ENCODE measurements at places on chromosomes 7 and 10.

DNA sequence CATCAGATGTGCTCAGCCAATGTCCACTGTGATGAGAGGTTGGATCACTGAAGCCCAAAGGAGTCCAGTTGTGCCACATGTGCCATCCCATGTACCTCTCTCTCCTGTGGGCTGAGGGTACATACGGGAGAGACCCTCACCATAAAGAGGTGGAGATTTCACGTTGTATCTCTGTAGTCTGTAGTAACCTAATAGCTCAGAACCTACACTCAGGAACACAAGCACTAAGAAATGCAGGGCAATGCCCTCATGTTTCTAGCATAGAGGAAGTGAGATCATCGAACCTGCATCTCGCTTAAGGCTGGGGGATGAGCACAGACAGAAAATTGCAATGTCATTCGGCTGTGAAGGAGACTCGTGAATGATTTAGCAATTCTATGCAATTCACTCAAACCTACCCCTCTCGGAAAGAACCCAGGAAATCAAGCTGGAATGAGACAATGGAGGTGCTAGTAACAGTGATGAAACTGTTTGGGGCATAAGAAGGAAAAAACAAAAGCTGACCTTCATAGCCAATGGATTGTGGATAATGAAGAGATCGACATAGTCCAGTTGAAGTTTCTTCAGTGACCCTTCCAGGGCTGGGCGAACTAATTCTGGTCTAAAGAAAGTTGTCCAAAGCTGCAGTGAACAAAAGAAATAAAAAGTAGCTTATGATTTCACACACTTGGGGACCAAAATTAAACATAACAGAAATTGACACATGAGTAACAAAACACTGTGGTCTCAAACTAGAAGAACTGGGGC is 80.3 kb upstream of the UCN3 start:
- DNase-seq, result peak; percentile 22

DNA sequence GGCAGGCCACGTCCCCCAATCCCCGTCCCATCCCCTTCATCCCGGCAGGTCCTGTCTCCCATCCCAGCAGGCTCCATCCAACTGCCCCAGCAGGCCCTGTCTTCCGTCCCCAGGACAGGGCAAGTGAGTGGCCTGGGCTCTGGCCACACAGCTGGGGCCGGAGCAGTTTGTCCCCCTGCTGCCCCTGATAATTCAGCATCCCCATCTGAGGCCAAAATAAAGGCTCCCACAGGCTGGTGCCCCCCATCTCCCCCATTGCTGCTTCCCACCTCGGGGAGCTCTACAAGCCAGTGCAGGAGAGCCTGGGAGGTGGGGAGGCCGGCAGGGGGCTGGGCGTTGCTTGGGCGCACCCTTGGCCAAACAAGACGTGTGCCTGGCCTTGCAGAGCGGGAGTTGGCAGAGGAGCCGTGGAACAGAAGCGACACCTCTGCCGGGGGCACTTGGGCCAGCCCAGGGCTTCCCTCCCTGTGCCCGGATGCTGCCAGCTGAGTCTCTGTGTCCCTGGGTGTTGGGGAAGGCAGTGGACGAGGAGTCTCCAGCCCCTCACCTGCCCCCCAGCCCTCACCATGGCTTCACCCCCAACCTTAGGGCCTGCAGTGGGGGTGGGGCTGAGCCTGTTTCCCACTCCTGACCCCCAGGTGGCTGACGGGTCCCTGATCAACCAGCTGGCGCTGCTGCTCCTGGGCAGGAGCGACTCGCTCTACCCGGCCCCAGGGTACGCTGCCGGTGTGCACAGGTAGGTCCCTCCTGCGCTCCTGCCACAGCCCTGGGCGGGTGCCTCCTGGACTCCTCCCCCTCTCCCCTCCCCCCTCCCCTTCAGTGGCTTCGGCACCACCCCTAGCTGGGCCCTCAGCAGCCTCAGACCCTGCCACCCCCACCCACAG is 14.0 kb downstream of the AP5Z1 start:
- DNase-seq, result no peak

- DNase-seq, result no peak
Observed at GRCh38 chr7:102073931-102074880, 212.5 kb upstream of the SH2B2 start.

GRCh38 chr10:72638586-72639440 is 12.9 kb upstream of the MICU1 start:
- no peak for DNase-seq

DNA sequence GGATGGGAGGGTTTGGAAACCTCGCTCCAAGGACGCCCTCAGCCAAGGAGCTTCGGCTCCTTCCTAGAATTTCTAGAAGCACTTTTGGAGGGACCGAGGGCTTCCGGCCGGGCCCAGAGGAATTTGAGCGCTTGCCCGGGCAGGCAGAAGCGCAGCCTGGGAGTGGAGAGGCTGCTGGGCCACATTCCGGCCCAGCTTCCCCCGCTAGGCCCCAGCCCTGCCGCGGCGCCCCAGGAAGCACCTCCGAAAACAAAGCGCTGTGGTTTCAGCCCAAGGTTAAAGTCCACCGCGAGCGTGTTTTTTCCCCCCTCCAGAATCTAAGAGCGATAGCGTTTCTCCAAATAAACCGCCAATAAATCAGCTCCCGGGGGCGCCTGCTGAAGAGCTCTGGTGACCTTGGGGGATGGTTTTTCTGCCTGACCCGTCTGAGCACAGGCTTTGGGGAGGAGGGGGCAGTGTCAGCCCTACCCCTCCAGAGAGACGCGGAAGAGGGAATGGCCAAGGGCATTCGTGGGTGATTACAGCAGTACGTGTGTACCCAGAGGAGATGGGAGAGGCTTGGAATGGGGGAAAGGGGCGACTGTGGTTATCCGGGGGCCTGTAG is 5.7 kb upstream of the TNRC18 start:
- peak; percentile 56 for DNase-seq

Data from KG1 (cell line).